Stimulated activated CD8-positive, alpha-beta memory T cell treated with anti-CD3 and anti-CD28 coated beads, Interleukin-4, amount 100 ng/mL, for 48 hours (primary cell): ENCODE measurements at places on chromosomes 1 and 21.

GRCh38 chr1:215749414-215749813 lies 182.3 kb downstream of the KCTD3 start:
- DNase-seq, result no peak

DNA sequence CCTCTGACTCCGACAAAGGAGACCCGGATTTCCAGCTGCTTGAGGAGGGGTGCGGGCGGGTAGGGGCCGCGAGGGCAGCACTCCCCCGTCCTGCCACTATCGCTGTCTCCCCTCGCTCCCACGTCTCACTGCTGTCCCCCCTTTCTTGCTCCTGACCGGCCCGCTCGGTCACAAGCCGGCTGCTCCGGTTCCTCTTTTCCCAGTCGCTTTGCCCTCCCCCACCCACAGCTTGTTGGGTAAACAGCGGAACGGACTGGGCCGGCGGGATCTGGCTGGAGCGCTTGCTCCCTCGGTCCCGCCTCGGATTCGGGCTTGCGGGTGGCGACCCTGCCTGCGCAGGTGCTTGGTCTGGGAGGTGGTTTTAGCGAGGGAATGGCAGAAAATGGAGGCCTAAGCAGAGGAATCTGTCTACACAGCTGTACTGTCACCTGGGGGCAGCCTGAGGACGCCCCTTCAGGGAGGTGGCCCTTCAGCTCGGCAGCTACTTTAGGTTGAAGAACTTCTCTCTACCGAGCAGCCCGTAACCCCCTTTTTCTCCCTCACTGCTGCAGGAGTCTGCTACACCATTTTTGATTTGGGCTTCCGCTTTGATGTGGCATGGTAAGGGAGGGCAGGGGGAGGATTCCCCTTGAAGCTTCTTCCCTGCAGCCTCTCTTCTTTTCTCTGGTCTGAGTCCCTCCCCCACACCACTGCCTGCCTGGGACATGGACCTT lies 645 bp downstream of the ATP6V0B start:
- peak; percentile 42 for DNase-seq

DNA sequence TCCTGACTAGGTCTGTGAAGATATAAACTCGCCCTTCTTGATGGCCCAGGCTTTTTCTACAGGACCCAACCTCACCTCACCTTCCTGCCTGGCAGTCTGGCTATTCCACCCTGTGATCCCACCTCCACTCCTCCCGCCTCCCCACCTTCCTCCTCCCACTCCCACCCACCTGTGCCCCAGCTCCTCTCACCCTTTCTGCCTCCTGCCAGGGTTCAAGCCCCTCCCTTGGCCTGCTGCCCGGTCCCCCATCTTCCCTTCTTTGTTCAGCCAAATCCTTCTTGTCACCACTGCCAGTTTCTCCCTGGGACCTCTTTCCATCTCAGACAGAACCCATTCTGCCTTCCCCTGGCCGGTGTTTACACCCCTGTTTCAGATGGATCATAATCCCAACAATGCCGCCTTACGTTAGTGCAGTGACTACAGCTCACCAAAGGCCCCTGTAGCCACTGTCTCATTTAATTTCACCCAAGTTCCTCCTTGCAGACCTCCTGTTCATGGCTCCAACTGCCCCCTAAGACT lies 127.5 kb upstream of the EDN2 start:
- no peak for DNase-seq

GRCh38 chr21:36437745-36438128 lies 42.2 kb downstream of the CLDN14 start:
- DNase-seq, result no peak

DNA sequence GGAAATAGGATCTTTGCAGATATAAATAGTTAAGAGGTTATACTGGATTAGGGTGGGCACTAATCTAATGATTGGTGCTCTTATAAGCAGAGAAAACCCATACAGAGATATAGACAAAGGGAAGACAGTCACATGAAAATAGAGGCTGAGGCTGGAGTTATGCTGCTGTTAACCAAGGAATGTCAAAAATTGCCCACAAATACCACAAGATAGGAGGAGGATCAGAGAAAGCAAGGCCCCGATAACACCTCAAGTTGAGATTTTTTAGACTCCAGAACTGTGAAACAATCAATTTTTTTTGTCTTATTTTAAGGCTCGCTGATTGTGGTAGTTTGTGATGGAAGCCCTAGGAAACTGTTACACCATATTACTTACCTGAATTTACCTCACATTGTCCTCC lies 513.2 kb downstream of the COL11A1 start:
- DNase-seq, result no peak

DNA sequence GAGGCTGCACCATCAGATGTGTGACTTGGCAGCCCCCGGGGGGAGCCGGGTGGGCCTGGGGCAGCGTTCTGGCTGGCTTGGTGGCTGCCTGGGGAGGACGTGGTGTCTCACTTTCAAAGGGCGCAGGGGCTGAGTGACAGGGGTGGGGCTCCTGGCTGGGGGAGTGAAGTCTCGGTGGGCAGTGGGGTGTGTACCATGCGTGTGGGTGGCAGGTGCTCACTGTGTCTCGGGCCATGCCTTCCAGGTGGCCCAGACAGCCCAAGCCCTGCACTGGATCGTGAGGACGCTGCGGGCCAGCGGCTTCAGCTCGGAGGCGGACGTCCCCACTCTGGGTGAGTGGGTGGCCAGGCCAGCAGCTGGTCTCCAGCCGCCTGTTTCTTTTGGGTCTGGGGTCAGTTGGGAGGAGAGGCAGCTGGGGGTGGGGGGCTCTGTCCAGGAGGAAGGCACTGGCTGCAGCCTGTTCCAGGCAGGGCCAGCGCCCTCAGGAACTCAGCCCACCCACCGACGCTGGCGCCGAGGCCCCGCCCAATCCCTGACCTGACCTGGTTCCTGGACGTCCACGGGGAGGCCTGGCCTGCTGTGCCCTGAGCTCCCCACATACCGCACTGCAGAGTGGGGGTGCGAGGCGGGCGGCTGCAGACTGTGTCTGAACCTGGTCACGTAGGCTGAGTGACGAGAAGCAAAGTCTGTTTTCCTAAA lies 30.6 kb upstream of the LRRC3 start:
- DNase-seq, result no peak

DNA sequence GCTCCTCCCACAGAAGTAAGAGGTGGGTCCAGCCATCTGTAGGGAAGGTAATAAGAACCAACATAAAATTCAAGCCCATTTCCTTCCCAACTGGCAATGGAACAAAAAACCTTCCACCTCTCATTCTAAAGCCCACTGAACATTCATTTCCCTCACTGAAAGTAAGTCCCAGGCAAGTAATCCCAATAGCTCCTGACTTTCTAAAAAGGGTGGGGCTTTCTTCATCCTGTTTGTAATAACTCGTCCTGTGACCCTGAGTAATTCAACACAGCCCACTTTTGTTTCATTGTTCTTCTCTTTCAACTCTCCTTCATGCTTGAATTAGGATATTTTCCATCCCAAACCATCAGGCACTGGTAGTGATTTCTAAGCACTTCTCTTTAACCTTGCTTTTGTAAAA lies 74.9 kb downstream of the DAB1 start:
- no peak for DNase-seq

GRCh38 chr1:7616076-7616832 lies 154.8 kb upstream of the VAMP3 start:
- DNase-seq, result peak; percentile 53
